ENCODE measurements at places on chromosomes 4 and X.
A peak's percentile ranks its signal among the peaks of the same experiment; 100 is the strongest.

DNA sequence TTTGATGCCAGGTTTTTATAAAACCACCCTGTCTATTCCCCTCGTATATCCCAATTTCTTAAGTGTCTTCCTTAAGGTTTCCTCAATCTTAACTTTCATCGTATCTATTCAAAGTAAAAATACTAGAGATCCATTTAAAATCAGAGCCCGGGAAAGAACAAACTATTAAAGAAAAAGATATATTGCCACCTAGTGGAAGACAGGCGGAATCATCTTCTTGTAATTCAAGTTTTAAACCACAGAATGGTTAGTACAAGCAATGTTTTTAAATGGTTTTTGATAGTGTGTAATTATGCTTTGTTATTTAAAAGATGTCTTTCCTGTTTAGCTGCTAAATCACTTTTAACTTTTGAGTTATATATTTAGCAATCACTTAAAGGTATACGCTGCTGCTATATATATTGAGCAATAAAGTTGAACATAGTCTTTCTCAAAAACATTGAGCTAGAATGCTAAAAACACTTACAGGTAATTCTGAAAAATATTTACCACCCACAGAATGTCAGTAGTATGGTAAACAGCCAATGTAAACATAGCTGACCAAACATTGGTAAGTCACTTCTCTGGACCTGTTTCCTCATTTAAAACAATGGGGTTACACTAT, 18.2 kb downstream of the PRDM8 start:
- no peak for DNase-seq

DNA sequence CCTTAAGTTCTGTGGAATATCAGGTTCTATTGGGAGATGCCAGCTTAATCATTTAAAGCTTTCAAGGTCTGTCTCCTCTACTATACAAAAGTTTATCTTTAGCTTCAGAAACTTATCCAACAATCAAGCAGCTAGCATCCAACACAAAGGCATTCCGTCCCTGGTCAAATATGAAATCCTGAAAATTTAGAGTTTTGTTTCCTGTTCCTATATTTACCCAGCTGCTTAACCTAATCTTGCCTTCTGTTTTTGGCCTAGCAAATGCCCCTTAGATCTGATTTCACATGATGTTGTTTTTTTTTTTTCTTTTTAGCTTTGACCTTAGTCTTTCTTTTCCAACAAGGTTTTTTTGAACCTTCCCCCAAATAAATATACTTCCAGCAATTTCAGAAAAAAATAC, 33.8 kb downstream of the FAM13A start:
- DNase-seq: no peak

DNA sequence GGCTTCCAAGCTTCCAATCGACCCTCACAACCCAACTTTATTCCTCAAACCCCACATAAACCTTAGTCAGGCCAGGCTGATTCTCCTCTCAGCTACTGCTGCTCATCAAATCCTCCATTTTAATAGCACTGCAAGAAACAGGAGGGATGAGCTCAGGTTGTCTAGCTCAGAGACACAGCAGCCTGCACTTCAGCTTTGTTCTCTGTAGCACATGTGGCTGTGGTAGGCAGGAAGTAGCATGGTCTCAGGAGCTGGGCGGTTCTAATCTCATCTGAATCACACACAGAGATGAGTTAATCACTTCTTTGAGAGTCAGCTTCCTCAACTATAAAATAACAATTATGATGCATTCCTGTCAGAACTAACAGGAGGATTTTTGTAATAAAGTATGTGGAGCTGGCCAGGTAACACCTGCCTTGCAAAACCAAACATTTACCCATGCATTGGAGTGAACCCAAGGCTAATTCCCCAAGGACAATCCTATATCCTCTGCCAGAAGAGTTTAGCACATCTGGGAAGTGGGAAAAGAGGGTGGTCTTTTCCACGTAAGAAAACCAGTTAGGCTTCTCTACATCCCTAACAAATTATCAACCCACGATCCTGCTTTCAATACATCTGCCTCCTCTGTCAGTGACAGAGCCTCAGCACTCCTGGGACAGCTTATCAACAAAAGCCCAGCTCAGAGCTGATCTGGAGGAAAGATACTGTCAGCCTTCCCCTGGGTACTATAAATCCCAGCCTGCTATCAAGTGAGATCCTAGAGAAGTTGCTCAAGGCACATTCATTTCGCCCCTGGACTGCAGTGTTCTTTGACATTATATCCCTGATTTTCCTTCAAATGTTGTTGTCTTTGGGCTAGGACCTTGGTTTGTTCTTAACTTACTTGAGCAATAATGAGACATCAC, 32.8 kb downstream of the ELOVL6 start:
- DNase-seq: peak; percentile 22

GRCh38 chr4:173684223-173684622, 154.2 kb upstream of the HAND2 start:
- no peak for DNase-seq

GRCh38 chr4:138919094-138919936, 96.3 kb upstream of the NOCT start:
- DNase-seq: peak; percentile 1

- no peak for DNase-seq
These were observed 66.0 kb downstream of the PLAC1 start for GRCh38 chrX:134592303-134592702.

GRCh38 chr4:70225824-70226223, at the start of gene FDCSP:
FDCSP (plus strand) TSS chr4:70226124; CDS start chr4:70231195, 5,071 bp downstream.
- no peak for DNase-seq

DNA sequence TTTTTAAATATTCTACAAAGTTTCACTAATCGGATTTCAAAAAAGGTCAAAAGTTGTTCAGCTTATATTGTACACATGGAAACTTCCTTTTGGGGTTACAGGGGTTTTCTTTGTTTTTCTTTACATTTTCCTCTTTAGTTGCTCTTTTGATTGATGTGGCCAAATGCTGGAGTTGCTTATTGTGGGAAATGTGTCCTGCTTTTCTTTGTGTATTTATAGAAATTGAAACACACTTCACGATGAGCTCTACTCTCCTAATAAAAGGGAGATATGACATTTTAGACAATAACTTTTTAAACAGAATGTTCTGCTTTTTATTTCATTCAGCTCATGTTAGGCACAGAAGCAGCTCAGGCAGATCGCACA, 50.7 kb upstream of the SPRY1 start:
- DNase-seq: no peak

- DNase-seq: no peak
These were observed 337.7 kb downstream of the BMPR1B start for GRCh38 chr4:95095348-95095974.

- DNase-seq: no peak
These were observed 1.9 kb downstream of the UBE2D3 start for GRCh38 chr4:102825261-102826091.

DNA sequence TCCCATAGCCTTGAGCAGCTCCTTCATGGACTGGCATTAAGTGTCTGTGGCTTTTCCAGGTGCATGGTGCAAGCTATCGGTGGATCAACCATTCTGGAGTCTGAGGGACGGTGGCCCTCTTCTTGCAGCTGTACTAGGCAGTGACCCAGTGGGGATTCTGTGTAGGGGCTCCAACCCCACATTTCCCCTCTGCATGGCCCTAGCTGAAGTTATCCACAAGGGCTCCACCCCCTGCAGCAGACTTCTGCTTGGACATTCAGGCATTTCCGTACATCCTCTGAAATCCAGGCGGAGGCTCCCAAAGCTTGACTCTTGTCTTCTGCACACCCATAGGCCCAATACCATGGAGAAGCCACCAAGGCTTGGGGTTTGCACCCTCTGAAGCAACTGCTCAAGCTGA, 89.3 kb upstream of the PGRMC2 start:
- no peak for DNase-seq

- no peak for DNase-seq
These were observed 76.3 kb downstream of the RBPJ start for GRCh38 chr4:26397086-26397485.

DNA sequence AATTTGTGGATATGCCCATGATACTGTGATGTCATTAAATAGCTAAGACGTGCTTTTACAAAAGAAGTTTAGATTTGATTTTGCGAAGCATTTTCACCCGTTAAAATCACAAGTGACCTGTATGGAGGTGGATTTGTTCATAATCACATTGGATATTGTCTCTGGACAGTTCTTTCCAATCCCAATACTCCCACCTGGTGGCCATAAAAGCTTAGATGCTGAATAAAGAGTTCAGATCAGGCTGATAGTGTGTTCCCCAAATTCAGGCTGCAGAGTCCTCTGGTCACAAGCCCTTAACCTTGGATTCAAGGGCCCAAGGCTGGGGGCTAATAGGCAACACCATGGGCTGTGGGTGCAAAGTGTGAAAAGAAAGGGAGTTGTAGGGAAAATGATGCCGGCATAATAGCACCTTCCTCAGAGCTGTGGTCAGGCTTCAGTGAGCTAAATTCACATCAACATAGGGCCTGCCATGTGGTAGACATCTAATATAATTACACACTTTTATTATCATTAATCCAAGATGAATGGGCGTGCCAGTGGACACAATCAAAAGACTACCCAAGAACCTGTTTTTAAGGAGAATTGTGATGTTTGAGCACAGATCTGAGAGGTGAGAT, 28.1 kb downstream of the SMIM43 start:
- DNase-seq: no peak

GRCh38 chr4:24413311-24413784, 171.0 kb downstream of the DHX15 start:
- no peak for DNase-seq

DNA sequence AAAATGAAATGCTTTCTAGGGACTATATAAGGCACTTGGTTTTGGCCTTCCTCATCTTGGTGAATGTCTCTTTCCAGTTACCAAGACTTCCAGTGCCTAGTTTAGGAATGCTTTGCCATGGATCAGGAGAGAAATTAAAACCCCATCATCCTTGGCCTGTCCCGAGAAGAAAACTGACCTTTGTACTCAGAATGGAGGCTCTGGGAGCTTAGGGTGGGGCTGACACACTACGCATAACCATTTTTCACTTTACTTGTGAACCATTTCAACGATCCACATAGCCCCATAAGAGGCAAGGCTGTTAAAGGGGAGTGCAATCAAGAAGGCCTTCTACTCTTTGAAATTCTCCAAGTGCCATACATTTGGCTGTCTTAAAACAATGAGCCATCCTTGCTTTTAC, 26.7 kb upstream of the ZCCHC13 start:
- DNase-seq: no peak

GRCh38 chrX:150094996-150095395, 156.7 kb upstream of the EOLA2 start:
- DNase-seq: no peak
